ENCODE measurements at places on chromosomes 11 and 22.

DNA sequence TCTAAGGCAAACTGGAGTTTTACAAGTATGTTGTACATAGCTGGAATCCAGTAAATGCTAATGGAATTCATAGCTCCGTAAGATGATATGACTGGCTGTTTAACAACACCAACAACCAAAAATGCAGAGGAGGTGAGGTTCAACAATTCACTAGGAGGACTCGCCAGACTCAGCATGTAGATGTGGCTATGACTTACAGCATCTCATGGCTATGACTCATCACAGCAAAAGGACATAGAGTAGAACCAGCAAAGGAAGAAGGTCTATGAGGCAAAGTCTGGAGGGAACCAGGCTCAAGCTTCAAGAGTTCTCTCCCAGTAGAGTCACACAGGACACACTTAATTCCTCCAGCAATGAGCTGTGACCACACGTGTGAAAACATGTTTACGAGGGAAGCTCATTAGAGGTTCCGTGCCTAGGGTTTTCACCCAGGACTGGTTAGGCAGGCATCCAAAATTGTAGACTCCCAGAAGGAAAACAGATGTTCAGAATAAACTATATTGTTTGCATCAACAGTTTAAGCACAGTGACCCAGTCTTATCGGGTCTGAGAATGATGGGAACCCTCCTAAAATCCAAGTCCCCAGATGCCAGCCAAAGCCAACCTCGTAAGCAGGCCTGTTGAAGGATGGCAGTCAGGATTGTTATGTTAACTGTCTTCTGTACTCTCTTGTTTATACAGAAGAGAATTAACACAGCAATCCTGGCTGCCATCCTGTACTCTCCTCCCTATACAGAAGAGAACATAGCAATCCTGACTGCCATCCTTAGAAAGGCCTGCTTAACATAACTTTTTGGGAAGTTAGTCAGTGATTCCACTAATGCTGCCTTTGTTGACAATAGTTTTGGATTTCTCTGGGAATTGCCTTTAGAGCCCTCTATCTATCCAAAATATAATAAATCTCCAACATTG is 116.6 kb downstream of the LARGE1 start:
- DNase-seq = no peak

GRCh38 chr11:61061081-61061826 is 41.0 kb upstream of the CD5 start:
- peak; percentile 88 for DNase-seq

DNA sequence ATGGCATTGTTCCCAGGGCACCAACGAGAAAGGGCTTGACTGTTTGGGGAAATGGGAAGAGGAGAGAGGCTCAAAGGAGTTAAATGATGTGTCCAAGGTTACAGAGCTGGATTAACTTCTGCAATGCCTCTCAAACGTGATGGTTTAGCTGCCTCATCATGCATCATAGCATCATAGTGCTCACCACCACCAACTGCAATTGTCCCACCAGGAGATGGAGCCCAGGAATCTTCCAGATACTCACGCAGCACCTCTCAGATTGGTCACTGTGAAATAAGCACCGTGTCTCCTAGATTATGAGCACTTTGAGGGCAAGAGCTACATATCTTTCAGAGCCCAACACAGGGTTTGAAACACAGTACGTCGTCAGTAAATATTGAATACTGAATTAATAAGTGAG is 69.2 kb downstream of the PRSS23 start:
- DNase-seq = no peak

DNA sequence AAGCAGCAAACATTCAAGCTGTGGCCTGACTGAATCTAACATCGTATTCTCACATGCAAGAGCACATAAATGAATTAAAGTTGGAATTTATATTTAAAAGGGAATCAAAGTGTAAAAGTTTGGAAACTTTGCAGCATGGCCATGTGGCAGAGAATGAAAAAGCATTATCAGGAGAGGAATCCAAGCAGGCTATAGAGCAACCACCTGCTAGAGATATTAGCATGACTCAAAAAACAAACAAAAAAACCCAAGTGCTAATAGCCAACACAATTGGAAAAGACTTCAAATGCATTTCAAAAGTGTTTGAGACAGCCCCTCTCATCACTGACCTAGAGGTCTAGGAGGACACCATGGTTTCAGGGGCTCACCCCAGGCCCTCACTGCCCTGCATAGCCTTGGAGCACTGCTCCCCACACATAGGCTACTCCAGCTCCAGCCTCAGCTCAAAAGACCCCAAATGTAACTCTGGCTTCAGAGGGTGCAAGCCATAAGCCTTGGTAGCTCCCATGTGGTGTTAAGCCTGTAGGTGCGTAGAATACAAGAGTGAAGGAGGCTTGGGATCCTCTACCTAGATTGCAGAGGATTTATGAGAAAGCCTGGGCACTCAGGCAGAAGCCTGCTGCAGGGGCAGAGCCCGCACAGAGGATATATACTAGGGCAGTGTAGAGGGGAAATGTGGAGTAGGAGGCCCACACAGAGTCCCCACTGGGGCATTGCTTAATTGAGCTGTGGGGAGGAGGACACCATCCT is 1.7 kb upstream of the KRTAP5-7 start:
- DNase-seq = no peak

- DNase-seq = no peak
Measured at GRCh38 chr11:114158421-114158820, 98.9 kb downstream of the ZBTB16 start.

- no peak for DNase-seq
Measured at GRCh38 chr11:72441752-72442207, 7.4 kb upstream of the CLPB start.

GRCh38 chr11:131025421-131026125 is 109.3 kb upstream of the SNX19 start:
- no peak for DNase-seq

DNA sequence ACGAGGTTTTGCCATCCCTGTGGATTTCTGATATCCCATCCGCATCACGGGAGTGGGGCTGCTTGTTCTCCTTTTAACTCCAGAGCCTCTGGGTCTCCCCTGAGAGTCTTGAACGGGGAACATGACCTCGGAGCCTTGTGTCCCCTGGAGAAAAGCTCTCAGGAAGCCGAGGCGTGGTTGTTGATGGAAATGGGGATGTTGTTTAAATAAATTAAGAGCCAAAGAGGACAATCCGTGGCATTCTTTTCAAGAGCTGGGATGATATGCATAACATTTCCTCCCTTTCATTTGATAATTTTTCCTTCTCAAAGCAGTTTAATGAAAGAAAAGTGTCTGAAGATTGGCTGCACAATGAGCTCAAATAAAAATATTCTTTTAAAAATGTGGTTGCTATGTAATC is 14.2 kb downstream of the TSPAN18 start:
- DNase-seq = no peak

DNA sequence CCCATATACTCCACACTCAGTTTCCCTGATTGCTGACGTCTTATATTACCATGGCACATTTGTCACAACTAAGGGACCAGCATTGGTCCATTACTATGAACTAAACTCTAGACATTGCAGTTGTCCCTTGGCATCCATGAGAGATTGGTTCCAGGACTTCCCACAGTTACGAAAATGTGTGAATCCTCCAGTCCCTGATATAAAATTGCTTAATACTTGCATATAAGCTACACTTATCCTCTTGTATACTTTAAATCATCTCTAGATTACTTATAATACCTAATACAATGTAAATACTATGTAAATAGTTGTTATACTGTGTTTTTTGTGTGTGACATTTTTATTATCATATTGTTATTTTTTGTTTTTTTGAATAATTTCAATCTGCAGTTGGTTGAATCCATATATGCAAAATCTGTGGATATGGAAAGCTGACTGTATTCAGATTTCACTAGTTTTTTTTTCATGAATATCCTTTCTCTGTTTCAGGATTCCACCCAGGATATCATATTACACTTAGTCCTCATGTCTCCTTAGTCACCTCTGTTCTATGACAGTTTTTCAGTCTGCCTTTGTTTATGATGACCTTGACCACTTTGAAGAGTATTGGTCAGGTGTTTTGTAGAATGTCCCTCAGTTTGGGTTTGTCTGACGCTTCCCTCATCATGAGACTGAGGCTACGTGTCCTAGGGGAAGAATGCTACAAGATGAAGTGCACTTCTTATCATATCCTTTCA is 55.3 kb downstream of the INSC start:
- no peak for DNase-seq

GRCh38 chr11:134125507-134125906 is 56.6 kb downstream of the JAM3 start:
- no peak for DNase-seq

All from activated naive CD8-positive, alpha-beta T cell treated with anti-CD3 and anti-CD28 coated beads, Interleukin-2, amount 50 U/mL, for 16 hours (primary cell).